ENCODE measurements at places on chromosomes 6 and 20.

GRCh38 chr6:83429857-83430610 lies 817 bp downstream of the ME1 start:
- peak; percentile 23 for DNase-seq

DNA sequence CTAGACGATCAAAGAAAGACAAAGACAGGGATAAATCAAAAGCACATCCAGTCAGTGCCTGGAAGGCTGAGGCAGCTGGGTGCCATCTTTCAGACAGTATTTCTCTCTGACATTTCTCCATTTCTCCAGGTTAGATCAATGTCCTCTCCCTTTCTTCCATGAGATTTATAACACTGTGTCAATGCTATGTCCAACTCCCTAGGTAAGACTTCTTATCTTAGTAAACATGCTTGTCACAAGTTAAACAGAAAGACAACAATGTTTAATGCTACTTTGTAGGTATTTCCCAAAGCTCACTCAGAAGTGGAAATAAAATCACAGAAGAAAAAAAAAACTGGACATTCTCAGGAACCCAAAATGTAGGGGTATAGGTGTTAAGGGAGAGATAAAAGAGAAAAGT lies 113.9 kb downstream of the GPR63 start:
- DNase-seq: no peak

DNA sequence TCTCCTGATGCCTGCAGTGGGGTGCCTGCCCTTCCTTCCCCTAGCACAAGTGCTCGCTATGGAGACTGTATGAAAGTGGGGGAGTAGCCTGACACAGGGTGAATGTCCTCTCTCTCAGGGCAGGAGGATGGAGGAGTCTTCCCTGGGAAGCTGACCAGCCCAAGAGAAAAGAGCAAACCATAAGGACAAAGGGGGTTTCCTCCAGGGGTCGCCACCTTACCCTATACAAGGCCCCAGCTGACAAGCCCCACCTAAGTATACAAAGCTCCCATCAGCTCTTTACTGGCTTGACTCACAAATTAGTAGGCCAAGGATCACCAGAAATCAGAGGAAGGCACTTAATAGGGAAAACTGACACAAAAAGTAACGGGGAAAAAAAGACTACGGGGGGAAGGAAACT lies 54.1 kb downstream of the PLAGL1 start:
- no peak for DNase-seq

GRCh38 chr20:41094353-41095055 lies 42.8 kb upstream of the PLCG1 start:
- no peak for DNase-seq

DNA sequence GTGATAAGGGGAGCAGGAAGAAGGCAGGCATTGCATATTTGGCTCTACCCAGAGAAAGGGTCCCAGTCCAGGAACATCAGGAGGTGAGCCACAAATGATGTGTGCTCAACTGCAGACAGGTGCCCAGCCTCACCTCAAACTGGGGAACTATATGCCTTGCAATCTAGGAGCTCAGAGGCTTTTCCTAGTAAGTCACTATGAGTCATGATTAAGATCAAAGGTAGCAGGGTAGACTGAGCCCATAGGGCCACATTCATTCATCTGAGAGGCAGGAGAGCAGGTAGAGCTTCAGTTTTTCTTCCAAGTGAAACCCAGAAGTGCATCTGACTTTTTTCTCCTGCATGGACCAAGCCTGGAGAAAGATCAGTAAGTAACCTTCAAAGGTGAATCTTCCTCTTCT lies 31.3 kb downstream of the MARCKS start:
- no peak for DNase-seq

DNA sequence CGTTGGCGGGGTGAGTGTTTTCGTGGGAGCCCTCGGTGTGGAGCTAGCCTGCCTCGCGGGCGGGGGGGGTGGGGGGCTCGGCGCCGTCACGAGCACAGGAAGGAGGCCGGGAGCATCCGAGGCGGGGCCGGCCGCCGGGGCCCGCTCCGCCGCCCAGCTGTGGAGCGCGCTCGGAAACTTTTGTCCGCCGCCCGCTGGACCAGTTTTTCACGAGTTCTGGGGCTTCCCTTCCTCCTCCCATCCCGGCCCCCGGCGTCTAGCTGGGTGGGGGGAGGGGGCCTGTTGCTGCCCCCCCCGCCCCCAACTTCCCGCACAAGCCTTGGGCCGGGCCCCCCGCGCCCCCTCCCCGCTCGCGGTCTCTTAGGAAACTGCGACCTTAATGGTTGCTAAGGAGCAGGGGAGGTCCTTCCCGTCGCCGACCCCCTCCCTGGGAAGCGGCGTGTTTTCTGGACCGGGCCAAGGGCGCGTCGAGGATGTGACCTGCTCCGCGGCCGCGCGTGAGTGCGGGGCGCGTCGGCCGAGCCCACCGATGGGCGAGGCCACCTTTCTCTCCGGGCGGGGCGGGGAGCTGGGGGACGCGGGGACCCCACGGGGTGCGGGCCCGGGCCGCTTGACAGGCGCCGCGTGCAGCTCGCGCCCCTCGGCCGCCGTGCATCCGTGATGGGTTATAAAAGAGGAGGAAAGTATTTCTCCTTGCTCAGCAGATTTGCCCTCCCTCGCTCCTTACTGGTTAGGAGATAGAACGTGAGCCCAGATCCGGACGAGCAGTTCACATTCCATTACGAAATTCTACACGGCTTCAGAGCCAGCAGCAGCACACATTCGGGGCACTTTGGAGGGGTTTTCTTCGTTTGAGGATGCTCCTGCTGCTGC lies 1.4 kb downstream of the RREB1 start:
- DNase-seq: peak; percentile 5

- DNase-seq: no peak
Measured at GRCh38 chr20:40688129-40689099, 622 bp downstream of the MAFB start.

Data from neural crest cell (in vitro differentiated cells).